Pericardium fibroblast (primary cell): ENCODE measurements at places on chromosomes 12 and 14. TPM values are rescaled to one million over a fixed set of nuclear protein-coding genes. Genes with fewer than 3 reads are reported as not detected.

Gene JAG2
- 0.12 and 1.4 TPM in 2 replicates for total RNA-seq

Gene ACOT6
- total RNA-seq: not detected in 2 replicates

Gene NTF3
- 1.5 TPM in 1 of 2 replicates, not detected in the other for total RNA-seq

Gene NID2
- 441 and 675 TPM in 2 replicates for total RNA-seq

Gene SLC25A21
- total RNA-seq: not detected in 2 replicates

Gene ASCL1
- total RNA-seq: not detected in 2 replicates

Gene PA2G4
- total RNA-seq: 69.7 and 70.5 TPM in 2 replicates

Gene PITPNM2
- total RNA-seq: 1.9 and 2.2 TPM in 2 replicates

Gene TRAFD1
- 24.6 and 40.1 TPM in 2 replicates for total RNA-seq

Gene MAP1LC3B2
- total RNA-seq: 1.8 TPM in 1 of 2 replicates, not detected in the other

Gene BLTP3B
- 11.7 and 14.2 TPM in 2 replicates for total RNA-seq

Gene ZBTB39
- total RNA-seq: 3.1 and 3.4 TPM in 2 replicates

Gene TOX4
- 25.4 and 35.8 TPM in 2 replicates for total RNA-seq

Gene FGF23
- total RNA-seq: not detected in 2 replicates

Gene PTGER2
- 3.2 and 9.4 TPM in 2 replicates for total RNA-seq

Gene HOXC4
- 0.82 and 3.5 TPM in 2 replicates for total RNA-seq

Gene PZP
- not detected in 2 replicates for total RNA-seq

Gene PLEKHD1
- total RNA-seq: under 0.01 TPM in 1 of 2 replicates, not detected in the other

Gene P3H3
- 43.3 and 62.4 TPM in 2 replicates for total RNA-seq

Gene KRR1
- 16.7 and 21.4 TPM in 2 replicates for total RNA-seq

Gene TC2N
- total RNA-seq: 1.0 and 1.5 TPM in 2 replicates

Gene PIWIL1
- not detected in 2 replicates for total RNA-seq

Gene KRT77
- not detected in 2 replicates for total RNA-seq

Gene INTS13
- total RNA-seq: 23.4 and 50.8 TPM in 2 replicates

Gene NFE2
- not detected in 2 replicates for total RNA-seq

Gene CHGA
- total RNA-seq: not detected in 2 replicates

Gene PTGDR
- total RNA-seq: not detected in 2 replicates

Gene KRT71
- not detected in 2 replicates for total RNA-seq

Gene GRIN2B
- not detected in 2 replicates for total RNA-seq

Gene CLEC4A
- not detected in 2 replicates for total RNA-seq

Gene OR6C2
- total RNA-seq: not detected in 2 replicates

Gene ASIC1
- total RNA-seq: 4.6 and 13.2 TPM in 2 replicates

Gene KCNK13
- total RNA-seq: not detected in 2 replicates

Gene FOXN4
- total RNA-seq: not detected in 2 replicates

Gene SERPINA5
- total RNA-seq: 0.47 TPM in 1 of 2 replicates, not detected in the other

Gene IL22
- total RNA-seq: not detected in 2 replicates

Gene CISTR
- not detected in 2 replicates for total RNA-seq

Gene CCDC177
- total RNA-seq: 0.12 TPM in 1 of 2 replicates, not detected in the other

Gene PRB2
- total RNA-seq: not detected in 2 replicates

Gene MYBPC1
- total RNA-seq: 0.09 TPM in 1 of 2 replicates, not detected in the other

Gene E2F7
- total RNA-seq: 0.47 and 0.85 TPM in 2 replicates

Gene ACOT4
- total RNA-seq: 0.09 and 0.70 TPM in 2 replicates

Gene GNB3
- 0.35 and 1.1 TPM in 2 replicates for total RNA-seq

Gene SLCO1B1
- not detected in 2 replicates for total RNA-seq

Gene CCND2
- 23.9 and 92.3 TPM in 2 replicates for total RNA-seq

Gene UNC79
- total RNA-seq: under 0.01 and 0.34 TPM in 2 replicates

Gene PPFIA2
- total RNA-seq: not detected in 2 replicates

Gene NANOG
- total RNA-seq: not detected in 2 replicates

Gene SPATS2
- 15.3 and 27.0 TPM in 2 replicates for total RNA-seq

Gene CDKL1
- 5.1 and 15.8 TPM in 2 replicates for total RNA-seq

Gene HOMEZ
- total RNA-seq: 5.7 and 12.3 TPM in 2 replicates

Gene PTCSC3
- total RNA-seq: not detected in 2 replicates
